T47D (cell line): ENCODE measurements at places on chromosomes 7 and 10.
A peak's percentile ranks its signal among the peaks of the same experiment; 100 is the strongest.

DNA sequence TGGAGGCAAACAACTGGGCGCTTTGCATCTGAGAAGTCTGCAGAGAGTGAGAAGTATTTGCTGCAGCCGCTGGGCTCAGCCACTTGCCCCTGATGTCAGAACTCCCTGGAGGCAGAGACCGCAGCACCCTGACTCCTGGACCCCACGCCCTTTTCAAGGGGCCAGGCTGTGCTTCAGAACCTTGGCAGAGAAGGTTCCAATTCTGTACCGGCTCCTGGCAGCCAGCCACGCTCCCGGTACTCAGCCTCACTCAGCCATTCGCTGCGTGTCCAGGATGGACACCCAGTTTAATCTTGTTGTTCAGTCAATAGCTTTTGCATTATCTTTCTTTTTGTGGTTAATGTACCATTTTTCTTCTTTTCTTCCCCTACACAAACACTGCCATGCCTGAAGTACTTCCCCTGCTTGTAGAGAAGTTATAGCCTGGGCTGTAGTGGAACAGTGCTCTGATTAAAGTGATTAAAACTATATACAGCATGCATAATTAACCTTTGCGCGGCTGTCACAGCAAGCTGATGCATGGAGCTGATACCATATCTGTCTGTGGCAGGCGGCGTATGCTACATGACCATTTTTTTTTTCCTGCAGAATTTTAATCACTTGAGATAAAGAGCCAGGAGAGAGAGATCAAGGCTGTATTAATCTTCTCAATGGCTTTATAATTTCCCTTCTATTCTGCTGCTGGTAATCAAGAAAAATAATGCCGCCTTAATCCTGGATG lies 578.5 kb downstream of the SDK1 start:
- no peak for DNase-seq

- no peak for DNase-seq
Observed at GRCh38 chr7:29892231-29892630, 85.9 kb downstream of the WIPF3 start.

DNA sequence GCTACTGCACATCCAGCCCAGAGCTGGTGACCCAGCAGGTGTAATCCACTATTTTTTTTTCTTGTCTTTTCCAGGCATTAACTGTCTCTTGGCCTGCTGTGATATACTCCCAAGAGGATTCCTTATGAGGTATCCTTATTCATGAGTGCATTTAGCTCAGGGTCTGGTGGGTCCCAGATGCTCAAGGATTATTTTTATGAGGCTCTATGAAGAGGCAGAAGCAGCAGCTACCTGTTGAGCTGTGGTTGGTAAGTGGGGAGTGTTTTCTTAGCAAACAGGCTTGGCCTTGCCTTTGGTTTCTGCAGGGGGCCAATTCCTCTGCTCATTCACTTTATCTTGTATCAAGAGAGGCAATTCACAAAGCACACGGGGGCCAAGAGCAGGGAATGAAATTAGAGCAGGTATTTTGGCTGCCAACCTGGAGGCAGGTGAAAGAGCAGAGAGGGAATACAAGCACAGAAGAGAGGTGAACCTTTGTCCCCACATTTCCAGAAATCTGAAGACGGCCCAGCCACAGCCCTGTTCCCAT lies 221.6 kb downstream of the TMEM178B start:
- no peak for DNase-seq

DNA sequence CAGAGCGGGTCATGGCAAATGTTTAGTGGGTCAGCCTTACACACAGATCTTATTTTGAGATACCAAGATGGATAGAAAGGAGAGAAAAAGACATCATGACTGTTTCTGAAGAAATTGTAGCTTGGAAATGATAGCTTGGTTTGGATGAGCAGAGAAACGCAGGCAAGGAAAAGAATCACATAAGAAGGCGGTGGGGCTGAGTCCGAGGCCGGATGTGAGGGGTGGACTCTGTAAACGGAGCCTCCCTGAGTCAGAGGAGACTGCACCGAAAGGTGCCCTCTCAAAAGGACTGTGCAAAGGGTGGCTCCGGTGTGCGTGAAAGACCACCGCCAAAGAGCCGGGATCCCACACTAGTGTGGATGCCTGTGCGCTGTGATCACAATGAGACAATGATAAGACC lies 53.7 kb downstream of the ADARB2 start:
- DNase-seq = no peak

DNA sequence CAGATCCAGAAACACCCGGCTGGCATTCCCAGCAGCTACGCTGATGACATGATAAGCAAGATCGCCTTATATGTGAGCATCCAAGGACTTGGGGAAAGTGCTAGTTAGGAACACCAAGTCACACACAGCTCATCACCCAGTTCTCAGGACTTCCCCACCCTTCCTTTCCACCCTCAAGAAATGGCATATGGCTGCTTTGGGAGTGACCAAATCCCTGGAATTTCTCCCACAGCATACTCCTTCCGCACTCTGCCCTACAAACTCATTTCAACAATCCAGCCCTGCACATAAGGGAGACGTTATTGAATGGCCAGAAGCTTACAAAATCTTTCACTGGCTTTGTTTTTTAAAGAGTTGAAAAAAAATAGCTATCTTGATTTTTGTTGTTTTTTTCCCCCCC lies 4.2 kb downstream of the ITIH5 start:
- DNase-seq = no peak

- DNase-seq = no peak
Observed at GRCh38 chr7:22867003-22867402, 44.4 kb upstream of the TOMM7 start.

GRCh38 chr10:75612904-75613684 lies 181.7 kb downstream of the LRMDA start:
- DNase-seq = no peak

- DNase-seq = no peak
Observed at GRCh38 chr10:125151170-125151552, 9.2 kb downstream of the CTBP2 start.

- DNase-seq = peak; percentile 2
Observed at GRCh38 chr10:120735773-120736371, 115.3 kb upstream of the WDR11 start.

DNA sequence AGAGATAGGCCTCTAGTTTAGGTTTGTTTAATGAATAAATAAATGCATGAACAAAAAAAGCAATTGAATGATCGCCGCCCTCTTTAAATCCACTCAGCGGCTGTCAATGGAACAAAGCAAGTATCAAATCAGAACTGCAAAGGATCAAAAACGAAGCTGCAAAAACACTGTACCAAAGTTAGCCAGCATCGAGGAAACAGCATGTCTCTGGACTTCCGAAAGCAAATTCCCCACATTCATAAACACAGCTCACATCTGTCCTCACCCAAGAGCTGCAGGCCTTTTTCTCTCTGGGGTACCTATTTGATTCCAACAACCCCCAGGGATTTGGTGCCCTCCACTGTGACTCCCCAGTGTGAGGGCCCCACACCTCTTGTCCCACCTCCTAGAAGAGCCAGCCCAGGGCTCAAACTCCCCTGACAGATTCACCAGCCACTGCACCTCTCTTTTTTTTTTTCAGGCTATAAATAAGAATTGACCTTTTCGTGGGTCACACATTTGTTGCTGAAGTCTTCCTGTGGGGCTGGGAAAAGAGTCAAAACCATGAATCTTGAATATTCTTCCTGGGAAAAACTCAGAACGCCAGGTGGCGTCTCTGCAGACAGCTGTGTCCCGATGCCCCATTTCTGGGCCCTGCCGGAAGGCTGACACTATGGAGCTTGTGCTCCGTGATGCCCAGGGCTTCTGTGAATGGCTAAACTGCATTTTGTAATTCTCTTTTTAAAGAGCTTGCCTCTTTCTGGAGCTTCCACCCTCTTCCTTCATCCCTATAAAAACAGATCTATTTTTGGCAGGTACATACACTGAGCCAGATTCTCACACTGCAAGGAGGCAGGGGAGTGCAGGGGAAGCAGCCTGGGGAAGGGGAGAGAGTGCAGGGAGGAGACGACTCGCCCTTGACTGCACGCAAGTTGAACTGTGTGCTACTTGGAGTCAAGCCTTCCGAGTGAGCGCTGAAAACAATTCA lies 51.7 kb downstream of the HSPA12A start:
- DNase-seq = no peak

- DNase-seq = no peak
Observed at GRCh38 chr7:16719699-16720098, 33.9 kb upstream of the TSPAN13 start.

GRCh38 chr7:141820067-141820466 lies 21.2 kb downstream of the PRSS37 start:
- no peak for DNase-seq

DNA sequence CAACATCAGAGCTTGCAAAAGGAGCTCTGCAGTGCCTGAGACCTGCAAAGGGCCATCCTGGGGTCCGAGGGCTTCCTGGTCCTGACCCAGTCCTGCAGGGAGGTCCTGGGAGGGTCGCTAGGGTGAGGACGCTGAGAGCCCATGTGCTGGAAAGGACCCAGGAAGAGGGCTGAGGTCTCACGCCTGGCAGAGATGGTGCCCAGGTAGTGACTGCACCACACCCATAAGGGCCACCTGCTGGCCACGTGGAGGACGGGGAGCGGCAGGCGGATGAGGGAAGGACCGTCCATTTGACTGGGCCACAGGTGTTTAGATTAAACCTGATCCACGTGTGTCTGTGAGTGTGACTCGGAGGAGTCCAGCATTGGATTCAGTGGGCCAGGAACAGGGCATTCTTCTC lies 392.8 kb downstream of the DNAJB6 start:
- DNase-seq = no peak

- DNase-seq = no peak
Observed at GRCh38 chr7:90777041-90777440, 180.9 kb downstream of the CDK14 start.

DNA sequence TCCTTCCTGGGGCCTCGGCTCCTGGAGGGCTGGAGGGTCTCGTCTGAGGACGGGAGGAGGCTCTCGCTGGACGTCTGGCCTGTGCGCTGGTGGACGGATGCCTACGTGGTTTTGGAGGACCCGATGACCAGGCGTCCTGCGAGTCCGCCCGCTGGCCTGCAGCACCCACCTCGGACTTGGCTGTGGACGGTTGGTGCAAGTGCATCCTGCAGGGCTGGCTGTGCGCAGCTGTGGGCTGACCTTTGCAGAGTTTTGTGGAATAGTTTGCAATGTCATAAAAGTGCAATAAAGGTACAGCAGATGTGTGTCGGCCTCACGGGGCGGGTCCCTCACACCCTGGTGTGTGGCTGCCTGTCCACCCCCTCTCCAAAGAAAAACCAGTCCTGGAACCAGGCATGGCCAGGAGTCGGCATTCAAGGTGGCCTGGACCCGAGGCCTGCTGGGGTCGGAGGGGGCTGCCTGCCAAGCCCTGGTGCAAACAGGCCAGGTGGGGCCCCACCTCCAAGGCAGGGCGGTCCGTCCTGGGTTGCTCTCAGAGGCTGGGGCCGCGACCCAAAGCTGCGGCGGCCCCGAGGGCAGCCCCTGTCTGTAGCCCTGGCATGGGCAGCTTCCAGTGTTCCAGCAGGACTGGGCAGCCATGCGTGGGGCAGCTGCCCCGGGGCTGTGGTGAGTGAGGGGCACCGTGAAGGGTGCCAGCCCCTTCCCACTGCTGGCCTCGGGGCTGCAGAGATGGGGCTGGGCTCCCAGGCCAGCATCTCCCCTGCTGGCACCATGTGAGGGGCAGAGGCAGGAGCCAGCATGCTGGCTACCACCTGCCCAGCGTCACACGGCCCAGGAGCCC lies 29.3 kb upstream of the FOXL3 start:
- DNase-seq = no peak

DNA sequence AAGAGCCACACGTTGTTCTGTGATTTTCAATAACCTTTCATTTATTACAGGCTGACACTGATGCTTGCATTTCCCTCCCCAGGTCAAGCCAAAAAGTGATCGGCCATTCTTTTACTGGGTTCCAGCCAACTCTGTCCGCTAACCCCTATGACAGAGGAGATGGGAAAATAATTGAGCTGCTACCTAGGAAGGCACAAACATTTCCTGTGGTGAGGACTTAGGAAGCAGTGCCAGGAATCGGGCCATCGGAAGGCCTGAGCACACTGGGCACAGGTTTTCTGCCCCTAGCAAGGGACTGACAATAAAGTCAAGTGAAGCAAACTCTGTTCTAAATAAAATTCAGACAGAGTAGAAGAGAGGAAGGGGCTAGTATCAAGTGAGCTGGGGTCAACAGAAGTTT lies 313.0 kb upstream of the AOAH start:
- DNase-seq = no peak

GRCh38 chr10:21943633-21944265 lies 59.8 kb downstream of the DNAJC1 start:
- no peak for DNase-seq

GRCh38 chr7:17699696-17700095 lies 240.6 kb downstream of the SNX13 start:
- DNase-seq = no peak

DNA sequence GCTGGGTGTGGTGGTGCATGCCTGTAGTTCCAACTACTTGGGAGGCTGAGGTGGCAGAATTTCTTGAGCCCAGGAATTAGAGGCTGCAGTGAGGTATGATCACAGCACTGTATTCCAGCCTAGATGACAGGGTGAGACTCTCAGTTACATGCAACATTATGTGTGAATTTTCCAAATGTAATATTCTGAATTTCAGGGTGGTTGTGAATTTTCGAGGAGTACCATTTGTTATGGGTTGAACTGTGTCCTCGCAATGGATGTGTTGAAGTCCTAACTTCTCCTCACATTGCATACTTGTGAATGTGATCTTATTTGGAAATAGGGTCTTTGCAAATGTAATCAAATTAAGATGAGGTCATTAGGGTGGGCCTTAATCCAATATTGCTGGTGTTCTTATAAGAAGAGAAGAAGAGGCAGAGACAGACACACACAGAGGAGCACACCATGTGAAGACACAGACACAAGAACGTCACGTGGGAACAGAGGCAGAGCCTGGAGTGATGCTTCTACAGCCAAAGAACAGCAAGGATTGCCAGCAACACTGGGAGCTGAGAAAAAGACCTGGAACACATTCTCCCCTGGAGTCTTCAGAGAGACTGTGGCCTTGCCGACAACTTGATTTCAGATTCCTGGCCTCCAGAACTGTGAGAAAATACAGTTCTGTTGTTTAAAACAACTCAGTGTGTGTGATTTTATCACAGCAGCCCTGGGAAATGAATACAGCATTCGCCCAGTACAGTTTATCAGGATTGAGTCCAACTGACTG lies 91.9 kb downstream of the ZNF783 start:
- DNase-seq = no peak

- no peak for DNase-seq
Observed at GRCh38 chr7:101554584-101555268, 74.4 kb downstream of the MYL10 start.

DNA sequence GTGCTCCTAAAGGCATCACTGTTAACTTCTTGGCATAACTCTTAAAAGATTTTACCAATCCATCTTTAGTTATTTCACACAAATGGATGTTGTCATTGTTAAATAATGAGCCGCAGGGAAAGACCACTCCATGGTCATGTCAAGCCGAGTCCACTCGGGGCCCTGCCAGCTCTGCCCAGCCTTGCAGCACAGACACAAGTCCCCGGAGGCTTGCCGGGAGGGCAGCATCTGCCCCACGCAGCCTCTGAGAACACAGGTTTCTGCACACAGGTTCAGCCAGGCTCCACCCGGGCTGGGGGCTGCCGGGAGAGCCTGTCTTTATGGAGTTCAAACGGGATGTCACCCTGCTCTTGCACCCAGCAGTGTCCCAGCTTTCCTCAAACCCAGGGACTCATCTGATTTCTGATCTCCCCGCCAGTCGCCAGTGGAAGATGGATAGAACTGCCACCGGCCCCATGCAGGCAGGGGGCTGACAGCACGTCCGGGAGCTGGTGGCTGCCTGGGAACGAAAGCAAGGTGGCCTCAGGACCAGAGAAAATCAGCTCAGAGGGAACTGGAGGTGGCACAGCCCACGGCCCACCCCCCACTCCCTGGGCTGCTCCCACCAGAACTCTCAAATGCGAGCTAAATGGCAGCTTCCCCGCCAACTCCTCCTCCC lies 156.2 kb downstream of the TCERG1L start:
- DNase-seq = no peak

GRCh38 chr7:99666013-99666395 lies 13.8 kb downstream of the CYP3A5 start:
- no peak for DNase-seq
